Activated naive CD4-positive, alpha-beta T cell treated with anti-CD3 and anti-CD28 coated beads, Interleukin-2, amount 50 U/mL, for 72 hours (primary cell): ENCODE measurements at places on chromosomes 6 and 20. TPM values are rescaled to one million over a fixed set of nuclear protein-coding genes. Genes with fewer than 3 reads are reported as not detected.

The NOX3 gene
- total RNA-seq: not detected

The TOMM6 gene
- 182 TPM for total RNA-seq

The ANKEF1 gene
- 1.8 TPM for total RNA-seq

DNA sequence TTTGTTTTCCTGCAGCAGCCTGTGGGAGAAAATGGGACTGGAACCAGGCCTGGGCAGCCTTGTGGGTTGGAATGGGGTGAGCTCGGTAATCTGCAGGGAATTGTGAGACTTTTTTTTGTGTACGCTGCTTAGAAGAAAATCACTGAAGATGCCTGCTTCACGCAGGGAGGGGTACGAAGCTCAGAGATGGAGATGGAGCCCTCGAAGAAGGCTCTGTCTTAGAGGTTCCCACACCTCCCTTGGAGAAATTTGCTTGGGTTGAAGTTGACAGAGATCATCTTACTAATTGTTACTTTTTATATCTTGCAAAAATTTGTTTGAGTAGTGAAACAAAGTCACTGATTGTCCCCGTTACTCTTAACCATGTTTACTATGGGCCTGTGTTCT is 894 bp downstream of the PYGB start:
- DNase-seq: no peak

DNA sequence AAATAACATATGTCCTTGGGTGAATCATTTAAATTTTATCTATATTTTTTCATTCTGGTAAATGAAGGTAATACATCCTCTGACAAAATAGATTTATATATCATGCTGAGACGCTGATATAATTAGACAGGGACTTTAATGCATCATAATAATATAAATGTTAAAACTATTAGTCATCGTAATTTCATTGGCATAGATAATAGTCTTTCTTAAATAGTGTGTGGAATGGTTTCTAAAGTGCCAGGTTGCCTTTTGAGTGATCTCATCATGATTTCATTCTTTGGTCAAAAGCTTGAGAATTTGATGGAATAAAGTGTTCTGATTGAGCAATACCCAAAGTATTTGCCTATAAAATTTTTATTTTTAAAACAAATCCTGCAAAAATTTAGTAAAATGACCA is 43.2 kb upstream of the BMP5 start:
- no peak for DNase-seq

DNA sequence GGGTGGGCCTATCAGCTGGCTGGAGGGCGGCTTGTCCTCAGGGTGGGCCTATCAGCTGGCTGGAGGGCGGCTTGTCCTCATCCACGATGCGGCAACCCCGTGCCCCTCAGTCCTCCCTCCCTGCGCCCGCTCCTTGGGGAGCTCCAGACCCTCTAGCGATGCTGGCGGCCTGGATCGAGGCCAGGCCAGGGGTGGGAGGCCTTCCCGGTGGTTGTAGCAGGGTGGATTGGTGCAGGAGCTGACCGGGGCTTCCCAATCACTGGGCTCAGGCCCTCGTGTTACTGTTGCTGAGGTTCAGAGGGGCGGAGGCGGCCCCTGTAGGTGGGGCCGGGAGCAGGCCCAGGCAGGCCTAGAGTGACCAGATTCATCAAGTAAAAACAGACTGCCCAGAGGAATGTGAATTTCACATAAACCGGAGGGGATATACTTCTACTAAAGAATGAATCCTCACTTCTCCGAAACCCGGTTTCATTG is 8.8 kb downstream of the SLC17A9 start:
- no peak for DNase-seq

GRCh38 chr6:117078624-117079023 is 186.7 kb upstream of the VGLL2 start:
- DNase-seq: no peak

GRCh38 chr6:119179842-119180241 is 101.4 kb upstream of the FAM184A start:
- DNase-seq: no peak

GRCh38 chr6:131960371-131961133 is 9.4 kb upstream of the CCN2 start:
- no peak for DNase-seq

The SEL1L2 gene
- total RNA-seq: not detected

The CD24 gene
- total RNA-seq: 1.9 TPM

DNA sequence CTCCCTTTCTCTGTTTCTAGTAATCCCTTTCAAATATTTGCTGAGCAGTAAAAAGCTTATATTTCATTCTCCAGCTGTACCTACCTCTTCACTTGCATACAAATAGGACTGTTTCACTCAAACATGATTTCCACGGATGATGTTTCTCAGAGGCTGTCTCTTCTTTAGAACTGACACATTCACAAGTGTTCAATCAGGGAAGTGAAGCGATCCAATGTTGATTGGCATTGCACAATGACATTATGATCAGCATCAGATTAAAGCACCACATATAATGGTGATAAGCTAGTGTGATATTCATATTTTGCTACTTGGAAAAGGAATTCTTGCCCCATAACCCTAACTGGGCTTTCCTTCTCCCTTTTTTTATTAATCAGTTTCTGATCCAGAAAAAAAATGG is 681.8 kb downstream of the TBC1D32 start:
- no peak for DNase-seq

- no peak for DNase-seq
These were observed 24.8 kb downstream of the RREB1 start for GRCh38 chr6:7132398-7133035.

DNA sequence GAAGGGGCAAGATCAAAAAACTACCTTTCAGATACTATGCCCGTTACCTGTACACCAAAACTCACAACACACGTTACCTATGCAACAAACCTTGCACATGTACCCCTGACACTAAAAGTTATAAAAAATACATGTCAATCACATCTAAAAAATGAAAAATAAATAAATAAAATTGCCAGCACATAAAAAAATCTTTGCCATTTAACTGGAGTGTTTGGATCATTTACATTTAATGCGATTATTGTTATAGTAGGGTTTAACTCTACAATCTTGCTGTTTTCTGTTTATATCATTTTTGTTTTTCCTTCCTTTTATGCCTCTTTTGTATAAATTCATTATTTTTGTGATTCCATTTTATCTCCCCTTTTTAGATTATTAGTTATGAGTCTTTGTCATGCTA is 106.3 kb downstream of the RFX6 start:
- no peak for DNase-seq

The SLC17A1 gene
- total RNA-seq: not detected

The POM121L2 gene
- not detected for total RNA-seq

The DNAAF9 gene
- total RNA-seq: 2.4 TPM

DNA sequence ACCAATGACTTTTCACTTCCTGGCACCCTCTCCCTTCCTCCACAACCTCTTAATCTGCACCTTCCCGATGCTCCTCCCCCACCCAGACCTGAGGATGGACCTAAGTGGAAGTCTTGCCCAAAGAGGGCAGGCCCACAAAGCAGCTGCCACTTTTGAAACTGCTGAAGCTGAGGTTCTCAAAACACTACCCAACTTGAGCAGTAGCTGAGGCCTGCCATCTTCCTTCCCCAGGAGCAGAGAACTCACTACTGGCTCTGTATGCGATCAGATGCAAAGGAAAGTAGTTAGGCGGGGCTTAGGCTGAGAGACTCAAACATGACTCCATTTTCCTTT is 1.5 kb downstream of the HM13 start:
- no peak for DNase-seq

DNA sequence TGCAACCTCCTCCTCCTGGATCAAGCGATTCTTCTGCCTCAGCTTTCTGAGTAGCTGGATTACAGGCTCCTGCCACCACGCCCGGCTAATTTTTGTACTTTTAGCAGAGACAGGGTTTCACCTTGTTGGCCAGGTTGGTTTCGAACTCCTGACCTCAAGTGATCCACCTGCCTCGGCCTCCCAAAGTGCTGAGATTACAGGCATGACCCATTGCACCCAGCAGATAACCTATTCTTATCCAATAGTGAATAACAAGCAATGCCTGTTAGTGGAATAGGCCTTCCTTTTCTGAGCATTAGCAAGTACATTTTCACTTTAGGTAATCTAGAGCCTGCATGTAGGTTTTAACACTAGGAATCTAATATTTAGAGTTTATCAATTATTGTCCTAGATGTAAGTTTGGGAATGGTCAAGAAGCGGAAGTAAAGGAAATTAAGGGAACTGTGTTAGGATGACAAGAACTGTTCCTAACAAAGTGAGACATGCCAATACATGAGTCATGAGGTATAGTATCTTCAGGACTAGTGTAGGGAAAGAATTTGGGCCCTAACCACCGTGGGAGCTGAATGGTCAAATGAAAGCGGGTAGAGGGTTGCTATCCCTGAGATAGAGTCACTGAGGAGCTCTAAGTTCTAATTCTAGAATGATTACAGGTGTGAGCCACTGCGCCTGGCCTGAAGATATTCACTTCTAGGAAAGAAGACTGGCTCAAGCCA is 15.0 kb downstream of the BLTP3A start:
- no peak for DNase-seq

The TRIM15 gene
- 1.6 TPM for total RNA-seq

GRCh38 chr6:129748901-129749748 is 39.1 kb upstream of the ARHGAP18 start:
- DNase-seq: no peak

The CD93 gene
- total RNA-seq: 0.39 TPM

The WFDC2 gene
- 2.5 TPM for total RNA-seq

The TFAP2B gene
- not detected for total RNA-seq

DNA sequence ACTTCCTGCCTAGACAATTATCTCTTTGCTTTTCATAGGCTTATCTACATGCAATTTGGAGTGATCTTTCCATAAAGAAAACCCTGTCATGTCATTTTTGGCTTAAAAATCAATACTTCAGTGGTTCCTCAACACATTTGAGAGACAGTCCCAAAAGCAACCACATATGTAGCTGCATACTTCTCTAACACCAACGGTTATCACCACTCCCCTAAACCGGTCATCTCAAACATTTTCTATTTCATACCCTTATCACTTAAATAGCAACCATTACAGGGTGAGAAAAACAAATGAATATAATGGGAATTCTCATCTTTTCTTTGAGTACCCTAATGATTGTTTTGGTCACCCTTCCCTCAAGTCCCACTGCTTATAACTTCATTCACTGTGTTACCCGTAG is 5.1 kb downstream of the GLO1 start:
- no peak for DNase-seq

The HUS1B gene
- total RNA-seq: 1.9 TPM

The LY6G5C gene
- total RNA-seq: 4.1 TPM

The SOX18 gene
- total RNA-seq: 0.39 TPM

DNA sequence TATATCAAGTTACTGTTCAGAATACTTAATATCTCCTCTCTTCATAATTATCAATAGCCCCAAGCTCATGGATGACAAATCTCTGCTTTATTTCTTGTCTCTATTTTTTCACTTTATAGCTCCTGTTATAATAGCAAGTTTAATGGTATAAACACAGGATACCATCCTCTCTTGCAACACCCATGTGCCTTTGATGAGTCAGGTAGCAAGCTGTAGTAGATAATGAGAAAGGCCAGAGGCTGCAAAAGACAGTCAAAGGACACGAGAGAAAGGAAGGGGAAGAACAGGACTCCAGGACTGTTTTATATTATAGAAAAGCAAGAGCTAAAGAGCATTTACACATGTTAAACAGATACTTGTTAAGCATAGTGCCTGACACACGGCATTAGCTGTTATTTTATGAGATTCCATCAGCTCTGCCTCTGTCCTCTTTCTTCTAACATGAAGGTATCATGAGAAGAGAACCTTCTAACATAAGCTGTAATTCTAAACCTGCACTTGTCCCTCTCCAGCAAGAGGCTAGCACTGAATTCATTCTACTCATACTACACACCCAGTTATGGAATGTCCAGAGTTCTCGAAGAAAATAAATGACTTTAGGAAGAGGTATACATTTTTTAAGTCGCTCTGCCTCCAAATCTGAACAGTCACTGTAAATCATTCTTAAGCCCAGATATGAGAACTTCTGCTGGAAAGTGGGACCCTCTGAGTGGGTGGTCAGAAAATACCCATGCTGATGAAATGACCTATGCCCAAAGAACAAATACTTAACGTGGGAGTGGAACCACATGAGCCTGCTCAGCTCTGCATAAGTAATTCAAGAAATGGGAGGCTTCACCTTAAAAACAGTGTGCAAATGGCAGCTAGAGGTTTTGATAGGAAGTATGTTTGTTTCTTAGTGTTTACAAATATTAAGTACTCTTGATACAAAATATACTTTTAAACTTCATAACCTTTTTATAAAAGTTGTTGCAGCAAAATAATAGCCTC is 45.0 kb downstream of the NT5E start:
- no peak for DNase-seq

GRCh38 chr6:140576004-140576555 is 1201.6 kb upstream of the CITED2 start:
- no peak for DNase-seq

DNA sequence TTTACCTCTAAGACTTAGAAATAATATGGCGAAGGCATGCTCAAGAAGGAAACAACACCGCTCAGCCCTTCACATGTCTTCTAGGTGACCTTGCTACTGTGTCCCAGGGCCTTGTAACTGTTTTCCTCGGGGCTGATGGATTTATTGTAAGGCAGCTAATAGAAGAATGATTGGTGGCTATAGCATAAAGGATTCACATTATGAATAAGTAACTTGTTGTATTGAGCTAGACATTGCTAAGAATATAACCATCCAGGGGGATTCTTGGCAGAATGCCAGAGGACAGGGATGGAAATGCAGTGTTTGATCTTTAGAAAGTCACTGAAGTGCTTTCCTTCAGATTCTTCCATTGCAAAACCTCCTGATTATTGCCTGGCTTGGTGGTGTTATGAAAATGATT is 54.9 kb downstream of the PLEKHG1 start:
- DNase-seq: no peak

DNA sequence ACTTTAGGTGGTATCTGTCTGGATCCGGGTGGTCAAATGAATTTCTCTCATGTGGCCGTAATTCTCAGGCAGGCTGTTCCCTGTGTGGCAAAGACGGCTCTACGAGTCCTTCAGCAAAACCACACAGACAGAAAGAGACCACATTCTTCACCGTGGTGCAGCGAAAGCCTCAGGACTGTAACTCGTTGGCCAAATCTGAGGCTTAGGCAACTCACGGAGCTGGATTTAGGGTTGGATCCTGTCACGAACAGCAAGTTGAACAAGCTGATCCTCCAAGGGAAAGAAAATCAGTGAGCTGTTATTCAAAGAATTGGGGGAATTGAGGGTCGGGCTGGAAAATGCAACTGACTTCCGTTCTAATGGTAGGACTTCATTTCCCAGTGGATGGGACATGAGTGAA is 167.4 kb downstream of the ZMYND8 start:
- no peak for DNase-seq

DNA sequence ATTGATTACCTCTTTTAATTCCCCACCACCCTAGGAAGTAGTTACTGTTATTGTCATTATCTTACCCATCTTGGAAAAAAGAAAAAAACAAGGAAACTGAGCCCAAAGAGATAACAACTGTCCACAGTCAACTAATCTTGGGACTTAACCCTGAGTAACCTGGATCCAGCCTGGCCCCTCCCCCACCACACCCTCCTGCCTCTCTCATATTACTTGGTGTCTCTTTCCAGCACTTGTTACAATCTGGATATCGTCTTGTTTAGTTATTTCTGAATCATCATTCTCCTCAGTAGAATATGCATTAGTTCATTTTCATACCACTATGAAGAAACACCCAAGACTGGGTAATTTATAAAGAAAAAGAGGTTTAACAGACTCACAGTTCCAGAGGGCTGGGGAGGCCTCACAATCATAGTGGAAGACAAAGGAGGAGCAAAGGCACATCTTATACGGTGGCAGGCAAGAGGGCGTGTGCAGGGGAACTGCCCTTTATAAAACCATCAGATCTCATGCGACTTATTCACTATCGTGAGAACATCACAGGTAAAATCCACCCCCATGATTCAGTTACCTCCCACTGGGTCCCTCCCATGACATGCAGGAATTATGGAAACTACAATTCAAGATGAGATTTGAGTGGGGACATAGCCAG is 60.3 kb downstream of the LY86 start:
- DNase-seq: no peak

GRCh38 chr6:119147101-119148053 is 68.9 kb upstream of the FAM184A start:
- no peak for DNase-seq
